Aorta (tissue), 5 donors: ENCODE measurements at places on chromosomes 4 and X.
A peak's percentile ranks its signal among the peaks of the same experiment; 100 is the strongest.

- DNase-seq, result no peak
These were observed 609.3 kb upstream of the IGFBP7 start for GRCh38 chr4:57719456-57719855.

- no peak for DNase-seq
These were observed 150.0 kb downstream of the ANAPC10 start for GRCh38 chr4:144948009-144948408.

GRCh38 chr4:101584306-101584705 lies 206.2 kb upstream of the BANK1 start:
- DNase-seq, result no peak

DNA sequence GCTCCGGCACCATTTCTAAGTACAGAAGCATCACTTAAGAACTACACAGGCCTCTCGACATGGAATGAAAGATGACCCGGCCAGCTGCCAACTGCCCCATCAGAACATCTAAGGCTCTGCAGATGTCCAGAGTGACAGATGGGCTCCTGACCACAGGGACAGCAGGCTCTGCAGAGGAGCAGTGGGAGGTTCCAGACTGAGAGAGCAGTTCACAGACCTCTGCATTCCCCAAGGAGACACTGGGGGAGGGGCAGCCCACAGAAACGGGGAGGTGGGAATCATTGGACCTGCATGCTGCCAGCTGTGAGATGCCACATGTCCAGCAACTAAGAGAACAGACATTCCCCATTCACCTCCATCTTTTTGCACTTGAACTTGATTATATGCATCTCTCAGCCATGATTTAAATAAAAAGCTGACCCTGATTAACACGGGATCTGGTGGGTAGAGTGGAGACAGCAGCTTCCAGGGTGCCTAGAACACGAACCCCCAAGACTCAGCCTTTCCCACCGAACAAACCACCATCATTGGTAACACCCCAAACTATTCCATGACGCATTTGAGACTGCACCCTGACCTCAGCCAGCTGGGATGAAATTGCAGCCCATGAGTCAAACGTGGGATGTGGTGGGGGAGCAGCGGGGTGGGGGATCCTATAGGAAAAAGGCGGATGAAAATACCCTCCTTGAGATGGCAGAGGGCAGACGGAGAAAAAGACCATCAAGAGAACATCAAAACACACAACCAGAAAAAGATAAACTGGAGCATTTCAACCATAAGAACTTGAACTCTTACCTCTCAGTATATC lies 47.2 kb downstream of the AFAP1 start:
- no peak for DNase-seq

GRCh38 chr4:2290974-2291704 lies 29.2 kb upstream of the MXD4 start:
- peak; percentile 68 for DNase-seq

DNA sequence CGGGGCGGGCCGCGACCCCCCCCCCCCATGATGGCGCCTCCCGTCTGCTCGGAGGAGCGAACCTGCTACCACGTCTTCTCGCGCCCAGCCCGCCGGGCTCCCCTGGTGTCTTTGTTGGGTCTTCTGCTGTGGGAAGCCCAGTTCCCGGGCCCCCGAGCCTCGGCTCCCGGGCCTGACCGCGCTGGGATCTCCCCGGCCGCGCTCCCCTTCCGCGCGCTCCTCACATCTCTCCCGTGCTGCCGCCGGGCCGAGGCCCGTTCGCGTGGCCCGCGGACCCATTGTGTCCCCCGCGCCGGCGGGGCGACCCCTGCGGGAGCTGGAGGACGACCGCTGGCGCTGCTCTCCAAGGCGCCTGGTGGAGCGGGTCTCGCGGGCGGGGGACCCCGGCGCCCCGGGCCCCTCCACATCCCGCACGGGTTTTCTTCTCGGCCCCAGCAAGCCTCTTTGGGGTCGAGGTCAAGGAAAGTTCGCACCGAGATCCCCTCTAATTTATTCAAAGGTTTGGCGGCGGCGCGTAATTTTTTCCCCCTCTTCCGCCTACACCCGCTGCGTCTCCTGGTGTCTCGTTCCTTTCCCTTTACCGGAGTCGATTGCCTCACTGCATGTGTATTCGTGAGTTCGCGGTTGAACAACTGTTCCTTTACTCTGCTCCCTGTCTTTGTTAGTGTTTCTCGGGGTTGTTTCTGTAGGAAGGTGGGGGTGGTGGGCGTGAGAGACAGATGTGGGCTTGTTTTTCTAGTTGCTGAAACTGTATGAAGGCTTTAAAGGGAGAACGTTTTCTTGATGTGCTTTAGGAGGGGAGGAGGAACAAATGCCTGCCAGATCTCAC lies 770 bp downstream of the SMAD1 start:
- DNase-seq, result peak; percentile 65

- no peak for DNase-seq
These were observed 600.5 kb upstream of the SLIT2 start for GRCh38 chr4:19650903-19651864.

- no peak for DNase-seq
These were observed 353.1 kb upstream of the BOD1L1 start for GRCh38 chr4:13980317-13981310.

GRCh38 chr4:120286813-120287212 lies 220.2 kb upstream of the MAD2L1 start:
- no peak for DNase-seq

GRCh38 chr4:135838889-135839288 lies 1637.3 kb upstream of the PABPC4L start:
- DNase-seq, result no peak

DNA sequence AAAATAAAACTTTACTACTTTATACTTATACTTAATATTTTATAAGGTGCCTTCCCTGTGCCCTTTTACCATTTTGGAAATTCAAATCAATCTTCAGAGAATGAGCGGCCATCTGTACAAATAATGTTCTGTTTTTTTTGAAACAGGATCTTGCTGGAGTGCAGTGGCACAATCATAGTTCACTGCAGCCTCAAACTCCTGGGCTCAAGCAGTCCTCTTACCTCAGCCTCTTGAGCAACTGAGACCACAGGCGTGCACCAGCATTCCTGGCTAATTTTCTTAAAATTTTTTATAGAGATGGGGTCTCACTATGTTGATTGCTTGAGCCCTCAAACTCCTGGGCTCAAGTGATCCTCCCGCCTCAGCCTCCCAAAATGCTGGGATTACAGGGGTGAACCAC lies 53.5 kb downstream of the FAM114A1 start:
- no peak for DNase-seq
